ENCODE measurements at places on chromosomes 6 and 20.

- DNase-seq, result peak; percentile 7
Observed at GRCh38 chr6:1201547-1202200, 110.2 kb upstream of the FOXQ1 start.

DNA sequence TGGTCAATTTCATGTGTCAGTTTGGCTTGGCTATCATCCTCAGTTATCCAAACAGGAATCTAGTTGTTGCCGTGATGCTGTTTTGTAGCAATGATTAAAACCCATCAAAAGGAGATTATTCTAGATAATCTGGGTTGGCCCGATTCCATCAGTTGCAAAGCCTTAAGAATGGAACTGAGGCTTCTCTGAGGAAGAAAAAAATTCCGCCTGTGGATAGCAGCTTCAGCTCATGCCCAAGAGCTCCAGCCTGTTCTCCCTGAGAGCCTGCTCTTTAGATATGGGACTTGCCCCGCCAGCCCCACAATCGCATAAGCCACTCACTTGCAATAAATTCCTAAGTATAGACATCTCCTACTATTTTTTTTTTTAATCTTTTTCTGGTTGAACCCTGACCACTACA lies 61.5 kb downstream of the SEL1L2 start:
- no peak for DNase-seq

DNA sequence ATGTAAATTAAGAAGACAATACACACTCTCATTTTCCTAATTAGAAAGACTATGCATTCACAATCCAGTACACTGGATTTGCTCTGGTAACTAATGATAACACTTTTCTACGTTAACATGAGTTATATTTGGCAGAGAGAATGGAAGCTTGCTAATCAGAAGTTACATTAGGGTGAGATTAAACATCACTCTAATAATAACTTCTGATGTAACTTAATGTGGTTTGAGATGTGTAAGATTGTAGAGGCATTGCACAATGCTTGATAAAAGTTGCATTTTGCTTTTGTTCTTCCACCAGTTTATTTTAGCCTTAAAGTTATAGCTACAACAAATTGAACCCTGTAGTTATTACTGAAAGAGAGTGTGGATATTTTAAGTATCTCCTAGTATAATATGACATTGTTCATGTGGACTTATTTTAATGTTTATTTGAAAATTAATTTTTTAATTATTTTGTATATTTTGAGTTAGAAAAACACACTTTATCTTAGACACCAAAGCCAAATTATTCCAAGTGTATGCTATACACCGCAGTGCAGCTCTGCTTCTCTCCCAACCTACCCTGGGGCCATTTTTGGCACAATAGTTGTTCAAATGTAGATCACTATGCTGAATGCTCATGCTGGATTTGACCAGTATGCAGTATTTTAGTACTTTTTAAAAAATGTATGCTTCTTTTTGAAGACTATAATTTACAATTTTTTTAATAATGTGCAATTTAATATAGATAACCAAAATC lies 143.2 kb downstream of the SLC16A10 start:
- peak; percentile 59 for DNase-seq

DNA sequence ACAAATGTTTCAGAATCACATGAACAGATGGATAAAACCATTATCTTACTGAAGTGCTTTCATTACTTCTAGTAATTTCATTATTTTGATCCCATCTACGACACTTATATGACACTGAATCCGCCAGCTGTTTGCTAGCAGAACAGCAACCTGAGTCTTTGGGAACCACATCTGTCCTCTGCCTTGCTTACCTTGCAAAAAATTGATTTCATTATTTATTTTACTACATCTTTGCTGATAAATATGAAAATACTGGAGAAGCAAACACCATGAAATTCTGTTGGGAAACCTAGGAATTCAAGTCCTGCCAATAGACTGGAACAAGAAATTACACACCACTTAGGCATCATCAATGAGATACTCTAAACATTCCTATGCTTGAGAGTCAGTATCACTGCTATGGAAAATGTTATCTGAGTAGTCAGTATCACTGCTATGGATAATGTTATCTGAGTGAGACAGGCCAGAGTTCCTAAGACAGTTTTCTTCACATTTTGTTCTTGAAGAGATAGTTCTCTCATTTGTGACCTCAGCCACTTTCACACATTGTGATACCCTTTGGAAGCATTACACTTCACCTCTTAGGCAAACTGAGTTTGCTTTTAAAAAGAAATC lies 91.9 kb downstream of the PDE10A start:
- DNase-seq, result no peak

DNA sequence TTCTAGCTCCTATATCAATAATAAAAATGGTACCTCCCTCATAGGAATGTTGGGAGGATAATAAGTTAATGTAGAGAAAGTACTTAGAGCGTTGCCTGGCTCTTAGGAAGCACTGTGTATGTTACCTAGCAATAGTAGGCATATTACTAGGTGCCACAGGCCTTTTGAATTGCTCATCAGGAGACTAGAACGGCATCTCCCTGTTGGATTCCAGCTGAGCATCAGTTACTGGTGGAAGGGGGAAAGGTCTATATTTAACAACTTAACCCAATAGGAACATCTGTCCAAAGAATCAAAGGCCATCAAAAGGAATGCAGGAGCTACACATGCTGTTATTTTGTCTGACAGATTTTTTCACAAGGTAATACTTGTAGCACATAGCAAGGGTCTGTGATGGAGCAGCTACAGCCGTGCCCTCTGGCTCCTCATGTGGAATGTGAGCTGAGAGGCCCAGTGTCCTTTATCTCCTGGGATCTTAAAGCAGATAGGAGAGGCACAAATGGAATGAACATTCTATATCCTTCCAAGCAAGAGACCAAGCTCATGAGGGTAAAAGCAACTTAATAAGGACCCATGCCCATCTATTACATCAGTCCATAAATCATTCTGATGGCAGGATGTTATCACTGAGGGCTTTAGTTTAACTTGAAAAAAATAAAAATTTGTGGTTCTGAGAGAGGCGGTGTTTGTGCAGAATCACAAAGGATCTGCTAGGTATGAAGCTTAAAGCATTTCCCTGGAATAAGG lies 184.9 kb upstream of the LAMP5 start:
- DNase-seq, result no peak

DNA sequence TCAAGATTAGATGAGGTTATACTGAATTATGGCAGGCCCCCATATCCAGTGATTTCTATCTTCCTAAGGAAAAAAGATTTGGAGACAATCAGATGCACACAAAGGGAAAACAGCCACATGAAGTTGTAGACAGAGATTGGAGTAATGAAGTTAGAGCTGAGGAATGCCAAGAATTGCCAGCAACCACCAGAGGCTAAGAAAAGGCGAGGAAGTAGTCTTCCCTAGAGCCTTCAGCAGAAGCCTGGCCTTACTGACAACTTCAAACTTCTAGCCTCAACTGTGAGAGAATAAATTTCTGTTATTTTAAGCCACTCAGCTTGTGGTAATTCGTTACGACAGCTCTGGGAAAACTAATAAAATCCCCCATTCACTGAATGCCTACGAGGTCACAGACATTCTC lies 473.9 kb downstream of the COL12A1 start:
- DNase-seq, result no peak

GRCh38 chr20:40643891-40644290 lies 45.1 kb downstream of the MAFB start:
- DNase-seq, result no peak

DNA sequence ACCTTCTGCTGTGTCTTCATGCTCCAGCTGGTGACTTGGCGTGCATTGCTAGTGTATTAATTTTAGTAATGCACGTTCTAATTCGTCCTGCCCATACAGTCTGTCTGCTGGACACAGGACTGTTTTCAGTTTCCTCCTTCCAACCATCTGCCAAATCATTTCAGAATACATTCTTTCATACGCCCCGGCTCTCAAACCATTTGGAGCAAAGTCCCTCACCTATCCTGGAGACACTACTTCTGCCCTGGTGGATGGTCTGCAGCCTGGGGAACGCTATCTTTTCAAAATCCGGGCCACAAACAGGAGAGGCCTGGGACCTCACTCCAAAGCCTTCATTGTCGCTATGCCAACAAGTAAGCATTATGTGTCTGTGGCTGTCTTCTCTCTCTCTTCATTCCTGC lies 60.5 kb downstream of the FNDC1 start:
- DNase-seq, result no peak

GRCh38 chr6:157223511-157223910 lies 99.8 kb downstream of the TMEM242 start:
- DNase-seq, result no peak

GRCh38 chr6:142702501-142703460 lies 242.2 kb downstream of the HIVEP2 start:
- DNase-seq, result no peak

GRCh38 chr6:15378866-15379265 lies 133.0 kb downstream of the JARID2 start:
- DNase-seq, result no peak

DNA sequence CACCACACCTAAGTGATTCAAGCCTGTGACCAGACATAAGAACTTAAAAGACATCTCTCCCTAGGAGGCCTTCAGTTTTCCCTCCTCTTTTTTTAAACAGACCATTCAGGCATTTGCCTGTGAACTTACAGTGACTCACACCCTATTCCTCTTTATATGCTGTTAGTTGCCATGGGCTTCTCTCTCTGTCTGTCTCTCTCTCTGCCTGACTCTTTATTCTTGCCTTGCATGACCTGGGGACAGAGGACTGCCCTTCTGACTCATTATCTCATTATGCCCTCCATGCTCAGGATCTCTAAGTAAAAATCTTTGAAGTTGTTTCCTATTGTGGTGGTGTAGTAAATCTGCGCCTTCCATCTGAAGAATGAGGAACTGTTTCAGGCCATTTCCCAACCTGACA lies 442.2 kb upstream of the MAN1A1 start:
- no peak for DNase-seq

Measured in ELR (cell line).